ENCODE measurements at places on chromosomes 6 and 20.
A peak's percentile ranks its signal among the peaks of the same experiment; 100 is the strongest.

DNA sequence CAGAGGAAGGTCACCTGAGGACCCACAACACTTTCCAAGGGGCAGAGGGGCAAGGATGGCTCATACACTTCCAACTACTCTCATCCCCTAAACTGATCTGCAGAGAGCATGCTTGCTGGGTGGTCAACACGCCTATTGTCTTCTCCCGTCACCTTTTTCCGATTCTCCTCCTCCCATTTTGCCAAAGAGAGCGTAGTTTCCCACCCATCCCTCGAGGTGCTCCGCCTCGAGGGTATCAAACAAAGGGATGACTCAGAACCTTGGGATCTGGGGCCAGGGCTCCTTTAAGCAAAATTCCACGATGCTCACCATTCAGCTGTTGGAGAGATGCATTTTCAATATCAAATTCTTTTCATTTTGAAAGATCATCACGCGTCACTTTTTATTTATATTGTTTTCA lies 507.5 kb upstream of the SULF2 start:
- DNase-seq = no peak

GRCh38 chr20:43849496-43850186 lies 65.0 kb upstream of the TOX2 start:
- no peak for DNase-seq

- no peak for DNase-seq
Observed at GRCh38 chr6:111715321-111715720, 109.6 kb upstream of the TRAF3IP2 start.

- no peak for DNase-seq
Observed at GRCh38 chr6:33289784-33290315, 449 bp downstream of the PFDN6 start.

- DNase-seq = no peak
Observed at GRCh38 chr6:137700751-137701477, 166.1 kb upstream of the TNFAIP3 start.

DNA sequence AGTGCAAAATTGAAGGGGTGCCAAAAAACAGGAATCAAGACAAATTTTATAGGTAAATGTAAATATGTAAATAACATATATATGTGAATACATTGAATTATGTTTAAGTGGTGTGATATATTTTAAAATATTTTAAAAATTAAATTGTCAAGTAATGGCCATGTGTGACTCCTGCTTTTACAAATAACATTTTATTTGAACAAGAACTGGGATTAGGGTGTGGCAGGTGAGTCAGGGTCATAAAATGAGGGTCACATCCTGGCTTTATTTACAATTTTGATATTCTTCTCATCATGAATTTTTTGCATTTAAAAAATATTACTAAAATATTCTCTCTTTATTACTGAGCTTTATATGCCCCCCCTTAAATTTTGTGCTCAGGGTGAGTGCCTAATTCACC lies 601.1 kb upstream of the MAN1A1 start:
- DNase-seq = no peak

- no peak for DNase-seq
Observed at GRCh38 chr6:110618591-110619267, 142.3 kb upstream of the SLC22A16 start.

DNA sequence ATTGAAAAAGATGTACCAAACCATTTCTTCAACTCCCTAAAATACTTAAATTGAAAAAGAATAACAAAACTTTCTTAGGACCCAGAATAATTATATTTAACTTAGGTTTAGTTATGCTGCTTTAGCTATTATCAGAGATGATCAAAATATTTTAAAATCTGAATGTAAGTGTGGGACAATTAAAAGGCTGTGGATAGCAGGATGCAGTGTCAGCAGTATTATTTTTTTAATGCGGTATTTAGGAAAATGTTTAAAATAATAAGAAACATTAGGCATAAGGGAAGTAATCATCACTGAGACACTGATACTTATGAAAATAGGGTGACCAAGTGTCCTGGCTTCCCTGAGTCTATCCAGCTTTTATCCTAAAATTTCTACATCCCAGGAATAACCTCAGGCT lies 161.5 kb upstream of the PTCHD4 start:
- no peak for DNase-seq

DNA sequence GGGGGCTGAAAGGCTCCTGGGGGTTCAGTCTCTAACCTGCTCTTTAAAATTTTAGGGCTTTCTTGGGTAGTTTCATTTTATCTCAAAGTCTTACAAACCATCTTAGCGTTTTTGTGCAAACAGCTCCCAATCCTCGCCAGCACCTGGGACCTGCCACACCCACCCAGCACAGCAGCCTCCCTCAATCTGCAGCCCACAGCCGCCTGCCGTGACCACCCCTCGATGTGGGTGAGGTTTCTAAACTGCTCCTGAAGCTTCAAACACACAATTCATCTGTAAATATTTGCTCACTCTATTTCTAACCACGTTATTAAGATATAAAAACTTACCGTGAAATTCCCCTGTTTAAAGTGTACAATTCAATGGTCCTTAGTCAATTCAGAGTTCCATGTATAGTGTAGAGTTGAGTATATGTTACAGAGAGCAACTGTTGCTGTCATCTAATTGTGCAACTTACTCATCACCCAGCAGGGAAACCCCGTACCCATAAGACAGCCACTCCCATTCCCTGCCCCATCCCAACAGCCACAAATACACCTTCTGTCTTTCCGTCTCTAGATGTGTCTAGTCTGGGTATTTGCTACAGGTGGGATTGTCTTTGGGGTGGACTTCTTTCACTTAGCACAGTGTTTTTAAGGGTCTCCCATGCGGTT lies 381.0 kb downstream of the TAF4 start:
- no peak for DNase-seq

DNA sequence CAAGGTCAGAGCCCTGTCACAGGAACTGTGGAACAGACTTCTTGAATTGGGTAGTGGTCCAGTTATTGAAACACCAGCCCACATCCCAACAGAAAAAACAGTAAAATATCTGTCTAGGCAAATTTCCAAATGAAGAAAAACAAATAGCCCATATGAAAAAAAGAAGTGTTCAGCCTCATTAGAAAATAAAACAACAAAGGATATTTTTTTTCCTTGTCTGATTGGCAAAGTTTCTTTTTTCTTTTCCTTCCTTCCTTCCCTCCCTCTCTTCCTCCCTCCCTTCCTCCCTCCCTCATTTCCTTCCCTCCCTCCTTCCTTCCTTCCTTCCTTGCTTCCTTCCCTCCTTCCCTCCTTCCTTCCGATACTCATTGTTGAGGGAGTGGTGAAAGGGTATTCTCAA lies 20.6 kb upstream of the RIMS4 start:
- no peak for DNase-seq

DNA sequence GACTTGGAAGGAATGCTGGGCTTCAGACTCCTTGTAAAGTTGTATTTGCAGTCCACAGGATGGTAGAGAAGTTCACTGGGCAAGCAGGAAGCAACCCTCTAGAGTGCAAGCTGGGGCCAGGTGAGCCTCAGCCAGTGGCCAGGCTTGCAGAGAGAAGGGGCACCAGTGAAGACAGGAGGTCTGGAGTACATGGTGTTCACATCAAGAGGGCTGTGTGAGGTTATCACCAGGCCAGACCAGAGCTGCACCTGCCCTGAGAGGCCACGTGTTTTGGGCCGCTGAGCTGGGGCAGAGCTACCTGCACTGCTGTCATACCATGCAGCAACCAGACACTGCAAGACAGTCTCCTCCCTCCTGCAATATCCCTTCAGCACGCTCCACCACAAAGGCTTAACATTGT lies 79.0 kb downstream of the SH3BGRL2 start:
- DNase-seq = no peak

DNA sequence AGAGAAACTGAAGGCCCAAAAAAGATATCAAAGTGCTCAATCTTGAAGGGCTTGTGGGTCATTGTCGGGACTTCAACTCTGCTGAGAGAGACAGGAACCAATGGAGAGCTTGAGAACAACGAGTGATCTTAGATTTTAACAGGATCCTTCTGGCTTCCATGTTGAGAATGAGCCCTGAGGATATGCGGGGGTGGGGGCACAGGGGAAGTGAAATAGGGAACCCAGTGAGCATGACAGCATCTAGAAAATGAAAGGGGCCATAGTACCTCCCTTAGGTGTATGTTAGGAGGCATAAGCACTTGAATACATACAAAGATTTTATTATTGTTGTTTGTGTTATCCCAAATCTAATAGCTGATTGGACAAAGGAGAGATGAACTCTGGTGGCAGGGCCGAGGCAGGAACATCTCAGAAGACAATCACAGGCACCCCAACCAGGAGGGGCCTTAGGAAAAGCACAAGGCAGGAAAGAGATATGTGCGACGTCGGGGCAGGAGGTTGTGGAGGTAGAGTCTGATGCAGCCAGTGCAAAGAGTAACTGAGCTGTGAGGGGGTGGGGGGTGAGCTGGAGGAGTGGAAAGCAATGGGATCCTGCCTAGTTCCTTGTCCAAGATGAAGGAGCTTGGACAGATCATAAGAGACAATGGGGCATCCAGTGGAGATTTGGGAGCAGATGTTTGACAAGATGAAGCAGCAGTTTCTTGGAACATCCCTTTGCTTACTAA lies 10.4 kb downstream of the TGM6 start:
- DNase-seq = no peak

DNA sequence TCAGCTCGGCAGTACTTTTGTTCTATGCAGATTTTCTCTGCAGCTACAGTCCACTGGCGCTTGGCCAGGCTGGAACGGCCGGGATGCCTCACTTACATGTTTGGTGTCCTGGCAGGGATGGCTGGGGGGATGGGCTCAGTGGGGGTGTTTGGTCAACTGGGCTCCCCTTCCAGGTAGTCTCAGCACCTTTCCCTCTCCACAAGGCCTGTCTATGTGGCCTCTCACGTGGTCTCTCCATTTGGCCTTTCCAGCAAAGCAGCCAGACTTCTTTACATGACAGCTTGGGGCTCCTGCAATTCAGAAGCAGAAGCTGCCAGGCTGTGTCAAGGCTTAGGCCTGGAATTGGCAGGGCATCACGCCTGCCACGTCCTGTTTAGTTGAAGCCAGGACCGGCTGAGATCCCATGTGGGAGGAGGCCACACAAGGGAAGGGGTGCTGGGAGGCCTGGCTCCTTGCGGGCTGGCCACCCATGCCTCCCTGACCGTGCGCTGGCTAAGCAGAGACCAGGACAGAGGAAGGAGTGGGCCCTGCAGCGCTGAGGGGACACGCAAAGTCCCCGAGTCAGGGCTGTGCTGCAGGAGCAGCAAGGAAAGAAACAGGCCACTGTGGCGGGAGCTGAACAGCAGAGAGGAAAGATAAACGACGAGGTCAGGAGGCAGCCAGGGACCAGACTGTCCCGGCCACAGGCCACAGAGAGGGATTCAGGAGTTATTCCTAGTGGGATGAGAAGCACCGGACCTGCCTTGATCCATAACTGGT lies 38.9 kb downstream of the MGME1 start:
- peak; percentile 6 for DNase-seq

DNA sequence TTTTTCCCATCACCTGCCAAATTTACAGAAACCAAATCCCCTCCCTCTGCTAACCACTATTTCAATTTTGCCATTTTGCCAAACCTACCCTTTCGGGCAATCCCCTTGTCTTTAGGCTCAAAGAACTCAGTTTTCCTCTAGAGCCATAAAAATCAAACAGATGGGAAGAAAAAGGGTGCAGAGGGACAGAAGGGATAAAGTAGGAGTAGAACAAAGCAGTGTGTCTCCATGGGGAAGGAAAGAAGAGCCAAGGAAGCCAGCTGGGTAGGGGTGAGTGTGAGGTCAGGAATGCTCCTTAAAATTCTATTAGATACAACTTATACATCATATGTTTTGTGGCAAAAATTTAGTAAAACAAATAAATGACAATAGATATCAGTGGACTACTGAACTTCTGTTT lies 316.5 kb downstream of the BTBD9 start:
- no peak for DNase-seq

DNA sequence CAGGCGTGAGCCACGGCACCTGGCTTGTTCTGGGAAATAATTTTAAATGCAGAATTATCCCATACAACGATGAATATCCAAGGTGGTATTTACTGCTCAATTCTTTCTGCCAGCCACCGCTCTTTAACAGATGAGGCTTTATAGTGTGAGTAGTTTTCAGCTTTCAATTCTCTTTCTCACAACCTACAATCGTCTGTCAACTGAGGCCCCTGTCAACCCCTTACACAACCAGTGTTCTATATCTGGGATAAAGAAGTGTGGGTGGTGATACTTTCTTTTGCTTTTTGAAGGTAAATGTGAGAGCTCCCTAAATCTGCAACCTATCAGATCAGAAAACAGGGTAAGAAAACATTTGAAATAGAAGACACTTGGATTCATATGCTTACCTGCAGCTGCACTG lies 22.5 kb downstream of the STAU1 start:
- no peak for DNase-seq

DNA sequence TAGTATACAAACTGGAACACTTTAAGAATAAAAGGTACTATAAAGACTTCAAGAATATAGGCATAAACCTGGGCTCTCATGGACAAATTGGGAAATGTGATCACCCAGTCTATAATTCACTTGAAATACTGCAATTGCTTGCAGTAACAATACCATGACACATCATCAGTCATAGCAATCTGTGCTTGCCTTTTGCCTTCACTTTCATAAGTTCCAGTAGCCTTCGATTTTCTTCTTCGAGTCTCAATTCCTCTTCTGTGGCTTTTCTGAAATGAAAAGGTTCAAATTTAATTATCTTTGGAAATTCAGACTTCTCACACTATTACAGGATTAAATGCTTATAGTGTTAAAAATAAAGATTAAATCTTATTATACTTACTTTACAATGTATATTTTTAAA lies 96.3 kb upstream of the ZBTB24 start:
- no peak for DNase-seq

DNA sequence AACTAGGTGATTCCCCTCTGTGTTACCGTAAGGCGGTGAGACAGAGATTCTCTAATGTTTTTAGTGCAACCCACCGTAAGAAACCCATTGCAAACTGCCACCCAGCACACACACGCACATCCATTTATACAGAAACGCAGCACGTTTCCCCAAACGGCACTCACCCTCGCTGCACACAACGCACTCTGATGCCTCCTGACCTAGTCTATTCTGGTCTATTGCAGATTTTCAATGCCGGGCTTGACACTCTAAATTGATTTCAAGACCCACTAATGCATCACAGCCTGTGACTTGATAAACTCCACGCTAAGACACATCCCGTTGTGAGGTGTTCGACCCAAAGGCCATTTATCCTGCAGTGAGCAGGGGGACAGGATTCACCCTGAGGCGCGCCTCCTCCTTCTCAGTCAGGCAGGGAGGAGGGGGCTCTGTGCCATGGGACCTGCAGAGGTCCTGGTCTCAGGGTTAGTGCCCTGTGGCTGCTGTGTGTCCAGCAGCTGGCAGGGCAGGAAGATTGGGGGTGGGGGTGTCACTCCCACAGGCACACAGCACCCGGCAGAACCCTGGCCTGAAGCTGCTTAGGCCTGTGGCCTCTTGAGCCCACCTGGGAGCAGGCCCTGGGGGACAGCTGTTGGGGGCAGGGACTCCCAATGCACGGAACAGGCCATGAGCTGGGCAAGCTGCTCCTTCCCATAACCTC lies 335.6 kb downstream of the PREX1 start:
- DNase-seq = no peak

GRCh38 chr6:147633191-147633590 lies 124.7 kb downstream of the SAMD5 start:
- no peak for DNase-seq

All from NCI-H524 (cell line).